ENCODE measurements at places on chromosomes 1 and 21. TPM values are rescaled to one million over a fixed set of nuclear protein-coding genes. Genes with fewer than 3 reads are reported as not detected.

- DNase-seq: no peak
Observed at GRCh38 chr21:18298228-18298627, 53.6 kb downstream of the CHODL start.

DNA sequence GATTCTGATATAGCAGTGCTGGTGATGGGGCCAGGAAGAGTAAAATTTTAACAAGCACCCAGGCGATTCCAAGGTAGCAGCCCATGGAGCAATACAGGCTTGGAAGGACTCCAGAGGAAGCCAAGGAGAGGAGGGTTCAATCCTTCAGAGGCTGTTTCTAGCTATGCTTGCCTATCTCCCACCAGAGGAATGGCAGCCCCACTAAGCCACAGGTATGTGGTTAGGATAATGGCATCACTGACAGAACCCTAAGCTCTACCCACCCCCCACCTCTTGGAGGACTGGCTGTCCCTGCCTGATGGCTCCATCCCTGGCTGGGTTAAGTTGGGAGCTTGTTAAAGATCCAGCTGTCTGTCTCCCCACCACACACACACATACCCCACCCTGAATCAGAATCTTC lies 19.3 kb upstream of the PTAFR start:
- no peak for DNase-seq

GRCh38 chr1:41861535-41862383 lies 57.0 kb downstream of the HIVEP3 start:
- no peak for DNase-seq

DNA sequence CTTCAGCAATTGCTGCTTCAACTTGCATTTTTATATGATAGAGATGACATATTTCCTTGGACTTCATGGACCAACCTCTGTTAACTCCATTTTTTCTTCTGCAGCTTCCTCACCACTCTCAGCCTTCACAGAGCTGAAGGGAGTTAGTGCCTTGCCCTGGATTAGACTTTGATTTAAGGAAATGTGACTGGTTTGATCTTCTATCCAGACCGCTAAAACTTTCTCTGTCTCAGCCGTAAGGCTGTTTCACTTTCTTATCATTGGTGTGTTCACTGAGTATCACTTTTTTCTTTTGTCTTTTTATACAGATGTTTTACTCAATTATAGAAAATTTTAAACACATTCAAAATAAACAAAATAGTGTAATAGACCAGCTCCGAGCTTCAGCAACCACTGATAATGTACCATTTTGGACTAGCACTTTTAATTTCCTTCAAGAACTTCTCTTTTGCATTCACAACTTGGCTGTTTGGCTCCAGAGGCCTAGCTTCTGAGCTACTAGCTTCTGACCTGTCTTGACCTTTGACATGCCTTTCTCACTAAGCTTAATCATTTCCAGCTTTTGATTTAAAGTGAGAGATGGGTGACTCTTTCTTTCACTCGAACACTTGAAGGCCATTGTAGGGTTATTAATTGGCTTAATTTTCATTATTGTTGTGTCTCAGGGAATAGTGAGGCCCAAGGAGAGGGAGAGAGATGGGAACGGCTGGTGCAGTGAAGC lies 9.3 kb downstream of the NEK7 start:
- no peak for DNase-seq

- DNase-seq: no peak
Observed at GRCh38 chr1:96872757-96873156, 151.2 kb downstream of the PTBP2 start.

DNA sequence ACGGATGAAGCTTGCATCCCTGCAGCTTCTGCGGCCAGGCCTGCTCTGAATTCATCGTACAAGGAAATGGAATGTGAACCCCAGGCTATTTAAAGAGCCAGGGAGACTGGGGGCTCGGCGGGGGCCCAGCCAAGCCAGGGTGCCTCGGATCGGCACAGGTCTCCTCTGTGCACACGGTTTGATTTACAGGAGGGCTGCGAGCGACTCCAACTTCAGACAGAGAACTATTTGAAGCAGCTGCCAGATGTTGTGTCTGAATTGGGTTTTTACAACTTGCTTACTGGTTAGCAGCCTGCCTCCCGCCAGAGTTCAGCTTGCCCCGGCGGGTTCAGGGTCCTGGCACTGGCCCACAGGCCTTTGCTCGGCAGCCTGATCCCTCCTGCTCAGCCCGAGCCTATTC lies 83.2 kb downstream of the SPSB1 start:
- DNase-seq: no peak

DNA sequence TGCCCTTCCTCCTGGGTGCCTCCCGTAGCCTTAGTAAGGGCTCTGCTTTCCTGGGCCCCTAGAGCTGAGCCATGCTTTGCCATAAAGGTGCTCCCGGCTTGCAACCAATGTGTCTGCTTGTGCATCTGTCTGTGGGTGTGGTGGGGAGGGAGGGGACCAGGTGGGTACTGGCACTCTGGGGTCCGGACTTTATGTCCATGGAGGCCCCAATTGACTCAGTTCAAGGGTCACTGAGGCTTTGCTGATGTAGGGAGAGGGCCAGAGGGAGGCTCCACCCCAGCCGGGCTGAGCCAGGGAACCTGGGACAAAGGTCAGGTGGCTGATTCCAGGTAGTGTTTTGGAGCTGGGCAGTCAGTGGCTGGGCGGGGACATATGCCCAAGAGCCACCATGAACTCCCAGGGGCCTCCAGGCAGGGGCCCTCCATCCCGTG lies 15.0 kb downstream of the TNFRSF25 start:
- no peak for DNase-seq

DNA sequence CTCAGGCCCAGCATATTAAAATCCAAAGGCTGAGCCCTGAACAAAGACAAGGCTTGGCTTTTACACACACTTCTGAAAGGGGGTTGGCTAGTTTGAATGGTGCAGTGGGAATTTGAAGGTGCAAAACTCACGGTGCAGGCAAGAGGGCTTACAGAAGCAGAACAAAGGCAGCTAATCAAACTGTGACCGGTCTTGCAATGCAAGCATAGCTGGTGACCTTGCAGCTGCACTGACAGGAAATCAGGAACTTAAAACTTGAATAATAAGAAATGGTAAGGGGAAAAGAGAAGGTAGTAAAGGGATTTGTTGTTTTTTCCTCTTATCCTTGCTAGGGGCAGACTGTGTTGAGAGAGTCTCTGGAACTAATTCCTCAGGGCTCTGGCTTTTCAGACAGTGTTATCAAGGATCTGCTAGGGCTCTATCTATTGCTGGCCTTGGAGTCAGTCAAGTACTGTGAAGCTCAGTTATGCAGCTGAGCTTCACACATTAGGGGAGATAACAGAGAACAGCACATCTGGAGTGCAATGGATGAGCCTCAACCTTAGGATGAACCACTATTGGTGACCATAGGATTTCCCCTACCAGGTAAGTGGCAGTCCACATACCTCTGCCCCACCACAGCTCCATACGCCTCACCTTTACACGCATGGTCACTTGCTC lies 97.6 kb downstream of the PPIAL4G start:
- DNase-seq: no peak

- no peak for DNase-seq
Observed at GRCh38 chr1:195130598-195130997, 1477.6 kb downstream of the KCNT2 start.

- DNase-seq: no peak
Observed at GRCh38 chr1:152108882-152109222, 6.4 kb downstream of the TCHH start.

GRCh38 chr1:101022294-101022693 lies 3.3 kb downstream of the DPH5 start:
- DNase-seq: no peak

GRCh38 chr1:184110272-184111204 lies 59.0 kb downstream of the TSEN15 start:
- DNase-seq: no peak

DNA sequence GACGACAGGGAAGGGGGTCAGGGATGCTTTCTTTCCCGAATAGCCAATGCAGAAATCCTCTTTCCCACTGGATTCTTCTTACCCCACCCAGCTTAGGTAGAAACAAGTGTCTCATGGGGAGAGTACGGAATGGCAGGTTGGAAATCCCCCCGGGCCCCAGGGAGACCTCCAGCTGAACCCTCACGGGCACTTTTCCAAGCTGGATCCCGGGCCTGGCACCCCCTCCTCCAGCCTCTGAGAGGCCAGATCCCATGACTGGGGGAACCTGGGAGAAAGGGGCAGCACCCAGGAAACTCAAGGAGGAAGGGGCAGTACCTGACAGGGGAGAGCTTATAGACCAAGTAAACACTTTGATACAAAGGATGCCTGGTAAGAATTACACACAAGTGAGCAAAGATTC lies 1.3 kb downstream of the PKP1 start:
- DNase-seq: no peak

GRCh38 chr1:24248859-24249258 lies 61.8 kb upstream of the IFNLR1 start:
- no peak for DNase-seq

GRCh38 chr1:47235806-47236205 lies 3.8 kb upstream of the TAL1 start:
- DNase-seq: no peak

GRCh38 chr1:58890113-58890512 lies 106.3 kb upstream of the JUN start:
- no peak for DNase-seq

GRCh38 chr1:115041654-115042053 lies 12.0 kb downstream of the TSHB start:
- no peak for DNase-seq

DNA sequence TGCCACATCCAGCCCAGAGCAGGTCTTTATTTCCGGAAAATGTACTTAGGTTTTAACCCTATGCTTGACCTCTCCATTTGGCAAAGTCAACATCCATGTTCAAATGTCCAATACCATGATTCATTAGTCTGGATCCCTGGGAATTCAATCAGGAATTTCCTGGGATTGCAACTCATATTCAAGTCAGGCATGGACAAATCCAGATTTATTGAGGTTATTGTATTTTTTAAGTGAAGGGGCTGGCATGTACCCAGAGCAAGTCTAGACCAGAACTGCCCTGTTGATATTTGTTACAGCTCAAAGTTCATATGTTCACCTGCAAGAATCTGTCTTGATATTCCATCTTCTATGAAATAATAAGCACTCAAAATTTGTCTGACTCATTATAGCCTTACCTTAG lies 521.1 kb downstream of the ADGRL2 start:
- peak; percentile 51 for DNase-seq

DNA sequence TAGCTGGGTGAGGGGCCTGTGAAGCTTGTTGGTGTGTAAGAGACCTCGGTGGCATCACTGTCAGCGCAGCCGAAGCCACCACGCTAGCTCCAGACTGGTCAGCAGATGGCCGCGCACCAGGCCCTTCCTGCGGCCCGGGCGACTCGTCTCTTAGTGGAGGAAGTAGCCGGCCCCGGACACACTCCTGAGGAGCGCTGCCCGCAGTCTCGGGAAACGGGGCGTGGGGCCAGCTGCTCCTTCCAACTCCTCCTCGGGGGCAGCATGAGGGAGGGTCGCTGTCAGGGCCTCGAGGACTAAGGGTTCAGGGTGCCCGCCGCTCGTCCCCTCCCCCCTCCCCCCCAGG lies 20.4 kb downstream of the H3-3A start:
- peak; percentile 41 for DNase-seq

- peak; percentile 65 for DNase-seq
Observed at GRCh38 chr1:33161061-33161681, 20.7 kb downstream of the TRIM62 start.

GRCh38 chr21:37210130-37210529 lies 57.0 kb downstream of the VPS26C start:
- DNase-seq: no peak

DNA sequence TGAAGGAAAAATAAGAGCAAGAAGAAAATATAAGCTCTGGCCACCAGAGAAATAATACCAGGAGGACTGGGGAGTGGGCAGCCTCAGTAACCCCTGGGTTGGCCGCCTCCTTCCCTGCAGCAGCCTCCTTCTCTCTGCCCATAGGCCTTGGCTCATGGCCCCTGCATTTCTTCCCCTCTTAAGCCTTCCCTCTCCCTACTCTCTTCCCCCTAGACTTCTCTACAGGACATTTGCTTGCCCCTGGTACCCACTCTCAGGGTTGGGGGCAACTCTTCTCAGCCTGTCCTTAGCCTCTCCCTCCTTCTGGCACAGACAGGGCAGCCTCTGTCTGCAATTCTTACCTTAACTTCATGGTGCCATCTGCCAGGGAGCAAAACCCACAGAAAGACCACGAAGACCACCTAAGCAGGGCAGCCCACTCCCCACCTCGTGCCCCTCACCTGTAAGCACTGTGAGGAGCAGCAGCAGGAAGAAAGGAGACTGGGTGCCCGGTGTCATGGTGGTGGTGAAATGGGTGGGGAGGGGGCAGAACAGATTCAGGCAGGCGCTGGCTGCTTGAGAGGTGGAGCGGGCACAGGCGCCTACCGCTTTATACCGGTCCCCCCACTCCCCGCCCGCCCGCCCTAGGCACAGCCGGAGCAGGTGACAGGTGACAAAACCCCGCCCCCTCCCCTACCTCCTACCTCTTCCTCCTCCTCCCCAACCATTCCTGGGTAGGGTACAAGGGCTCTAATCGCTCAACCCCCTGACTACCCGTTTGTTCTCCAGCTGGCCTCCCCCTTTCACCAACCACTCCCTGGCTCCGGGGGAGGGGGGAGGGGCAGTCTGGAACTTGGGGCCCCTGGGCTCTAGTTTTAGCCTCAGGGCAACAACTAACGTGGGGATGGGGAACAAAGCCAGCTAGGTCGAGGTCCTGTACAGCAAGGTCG lies 15.1 kb downstream of the THBS3 start:
- DNase-seq: no peak

CASQ2 gene
- total RNA-seq: not detected

SH3GLB1 gene
- 39.4 TPM for total RNA-seq

HES5 gene
- total RNA-seq: 0.13 TPM

OLFM3 gene
- not detected for total RNA-seq

BNIPL gene
- total RNA-seq: 0.13 TPM

MSTO1 gene
- 18.7 TPM for total RNA-seq

MFSD2A gene
- 0.13 TPM for total RNA-seq

MIB2 gene
- total RNA-seq: 40.1 TPM

CFAP141 gene
- total RNA-seq: not detected

TTC24 gene
- total RNA-seq: not detected

LAMC2 gene
- 12.6 TPM for total RNA-seq

TSPEAR gene
- total RNA-seq: 0.13 TPM

TMEM200B gene
- 0.13 TPM for total RNA-seq

ROR1 gene
- total RNA-seq: 0.26 TPM

NCAM2 gene
- 0.38 TPM for total RNA-seq

Measured in dermis microvascular lymphatic vessel endothelial cell (primary cell).